ENCODE measurements at places on chromosomes 1 and 21.

DNA sequence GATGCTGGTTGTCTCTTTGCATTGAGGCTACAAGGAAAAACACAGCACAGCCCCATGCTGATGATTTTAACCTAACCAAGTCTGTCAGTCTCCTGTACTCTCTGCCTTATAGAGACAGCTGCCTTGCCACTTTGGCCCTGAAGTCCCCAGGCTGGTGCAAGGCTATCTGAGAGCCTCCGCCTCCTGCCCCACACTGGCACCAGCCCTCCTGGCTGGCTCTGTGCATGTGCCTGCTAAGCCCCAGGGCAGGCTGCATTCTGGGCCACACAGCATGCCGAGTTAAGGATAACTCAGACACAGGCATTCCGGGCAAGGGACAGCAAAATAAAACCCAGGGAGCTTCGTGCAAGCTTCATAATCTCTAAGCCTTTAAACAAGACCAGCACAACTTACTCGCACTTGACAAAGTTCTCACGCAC lies 910 bp downstream of the RUNX1 start:
- DNase-seq = no peak

DNA sequence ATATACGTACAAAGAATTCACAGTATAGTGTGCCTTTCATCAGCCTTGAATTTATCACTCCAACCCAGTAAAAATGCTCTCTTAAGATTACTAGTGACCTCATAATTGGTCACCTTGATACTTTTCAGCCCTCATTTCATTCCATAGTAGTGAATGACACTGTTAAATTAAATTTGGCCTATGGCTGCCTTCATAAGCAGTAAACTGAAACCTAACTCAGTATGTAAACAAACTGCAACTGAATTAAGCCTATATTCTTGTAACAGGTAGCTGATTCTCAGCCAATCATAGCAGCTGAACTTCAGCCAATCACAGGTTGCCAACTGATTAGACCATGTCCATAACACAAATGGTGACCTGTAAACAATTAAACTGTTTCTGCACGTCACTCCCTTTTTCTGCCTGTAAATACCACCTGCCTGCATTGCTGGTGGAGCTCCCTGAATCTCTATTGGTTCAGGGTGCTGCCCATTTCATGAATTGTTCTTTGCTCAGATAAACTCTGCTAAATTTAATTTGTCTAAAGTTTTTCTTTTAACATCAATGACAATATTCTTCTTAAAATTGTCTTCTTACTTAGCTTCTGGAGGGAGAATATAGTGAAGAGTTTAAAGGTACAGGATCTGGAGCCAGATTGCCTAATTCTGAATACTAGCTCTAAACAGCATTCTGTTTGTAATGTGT lies 24.0 kb upstream of the CAMSAP2 start:
- no peak for DNase-seq

- DNase-seq = no peak
These were observed 5.0 kb downstream of the C1orf226 start for GRCh38 chr1:162386292-162387225.

GRCh38 chr1:238029126-238029525 lies 138.4 kb upstream of the ZP4 start:
- DNase-seq = no peak

- DNase-seq = no peak
These were observed 41.6 kb downstream of the PCNX2 start for GRCh38 chr1:233253832-233254331.

- no peak for DNase-seq
These were observed 35.4 kb upstream of the ZNF496 start for GRCh38 chr1:247366926-247367645.

- DNase-seq = no peak
These were observed 88.5 kb downstream of the CEP350 start for GRCh38 chr1:180042988-180043622.

- DNase-seq = no peak
These were observed 20.2 kb downstream of the RCAN1 start for GRCh38 chr21:34594566-34595234.

- no peak for DNase-seq
These were observed 493 bp upstream of the ESPN start for GRCh38 chr1:6424000-6424565.

GRCh38 chr1:169113613-169114119 lies 7.2 kb downstream of the ATP1B1 start:
- DNase-seq = no peak
